ENCODE measurements at places on chromosomes 3 and 15.

DNA sequence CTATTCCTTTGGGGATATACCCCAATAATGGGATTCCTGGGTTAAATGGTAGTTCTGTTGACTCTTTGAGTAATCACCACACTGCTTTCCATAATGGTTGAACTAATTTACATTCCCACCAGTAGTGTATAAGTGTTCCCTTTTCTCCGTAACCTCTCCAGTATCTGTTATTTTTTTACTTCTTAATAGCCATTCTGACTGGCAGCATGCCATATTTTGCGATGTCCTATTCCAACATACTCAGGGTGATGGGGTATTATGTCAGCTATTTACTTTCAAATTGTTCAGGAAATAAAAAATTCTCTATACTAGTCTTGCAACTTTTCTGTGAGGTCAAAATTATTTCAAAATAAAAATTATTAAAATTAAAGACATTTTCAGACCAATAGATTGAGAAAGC is 9.1 kb upstream of the PARP14 start:
- DNase-seq, result no peak

DNA sequence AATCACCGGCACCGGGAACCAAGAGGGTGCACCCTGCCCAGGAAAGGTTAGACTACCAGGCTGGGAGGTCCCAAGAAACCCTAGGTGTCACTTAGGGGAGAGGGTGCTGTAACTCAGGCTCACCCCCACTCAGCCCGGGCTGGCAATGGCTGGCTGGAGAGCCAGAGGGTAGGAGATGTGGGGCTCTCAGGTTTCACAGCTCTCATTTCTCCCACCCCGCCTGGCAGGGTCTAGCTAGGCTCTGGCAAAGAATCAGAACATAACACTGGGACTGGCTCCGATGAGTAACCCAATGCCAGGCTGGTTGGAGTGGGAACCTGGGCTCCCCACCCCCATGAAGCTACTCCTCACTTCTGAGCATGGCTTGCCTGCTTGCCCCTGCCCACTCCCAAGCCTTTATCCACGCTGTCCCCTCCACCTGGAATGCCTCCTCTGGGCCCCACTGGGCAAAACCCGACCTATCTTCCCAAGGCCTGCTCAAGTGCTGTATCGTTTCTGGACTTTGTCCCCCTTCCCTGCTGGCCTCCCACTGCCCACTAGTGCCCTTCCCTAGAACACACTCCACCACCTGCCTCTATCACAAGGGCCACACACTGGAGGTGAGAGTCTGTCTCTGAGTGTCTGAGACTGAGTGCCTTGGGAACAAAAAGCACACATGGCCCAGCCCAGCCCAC is 2.0 kb downstream of the CIB2 start:
- DNase-seq, result no peak

DNA sequence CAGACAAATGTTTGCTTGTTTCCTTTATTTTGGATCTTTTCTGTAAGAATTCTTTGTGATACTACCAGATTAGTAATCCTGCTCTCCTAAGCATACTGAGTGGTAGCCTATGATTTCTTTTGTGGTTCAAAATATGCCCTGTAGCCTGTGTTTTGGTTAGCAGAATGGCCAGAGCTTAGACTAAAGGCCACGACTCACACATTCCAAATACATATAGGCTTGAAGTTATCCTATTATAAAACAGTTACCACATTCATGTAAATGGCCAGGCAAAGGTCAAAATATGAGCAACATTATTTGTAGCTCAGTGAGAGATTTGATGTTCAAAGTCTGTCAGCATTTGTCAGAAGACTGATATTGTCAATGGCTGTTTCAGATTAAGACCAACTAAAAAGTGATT is 84.5 kb downstream of the MITF start:
- DNase-seq, result no peak

DNA sequence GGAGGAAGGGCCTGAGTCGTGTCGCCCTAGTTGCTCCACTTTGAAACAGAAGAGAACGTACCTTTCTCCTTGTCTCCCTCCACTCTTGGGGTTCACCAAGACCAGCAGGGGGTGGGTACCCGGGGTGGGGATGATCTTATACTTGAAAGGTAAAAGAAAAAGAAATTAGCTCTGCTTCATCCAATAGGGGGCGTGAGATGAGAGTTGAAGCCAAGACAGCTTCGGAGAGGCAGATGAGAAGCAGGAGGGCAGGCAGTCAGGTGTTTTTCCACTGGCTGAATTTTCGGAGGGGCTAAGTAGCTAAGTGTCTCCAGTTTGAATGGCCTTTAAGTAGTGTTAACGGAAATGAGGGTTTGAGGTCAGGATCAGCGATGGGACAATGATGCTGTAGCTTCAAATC is 100.4 kb downstream of the DGKG start:
- no peak for DNase-seq

- no peak for DNase-seq
These were observed 83.4 kb downstream of the CHSY1 start for GRCh38 chr15:101168463-101168824.

GRCh38 chr3:9930804-9931418 is 2.7 kb upstream of the CRELD1 start:
- DNase-seq, result no peak

DNA sequence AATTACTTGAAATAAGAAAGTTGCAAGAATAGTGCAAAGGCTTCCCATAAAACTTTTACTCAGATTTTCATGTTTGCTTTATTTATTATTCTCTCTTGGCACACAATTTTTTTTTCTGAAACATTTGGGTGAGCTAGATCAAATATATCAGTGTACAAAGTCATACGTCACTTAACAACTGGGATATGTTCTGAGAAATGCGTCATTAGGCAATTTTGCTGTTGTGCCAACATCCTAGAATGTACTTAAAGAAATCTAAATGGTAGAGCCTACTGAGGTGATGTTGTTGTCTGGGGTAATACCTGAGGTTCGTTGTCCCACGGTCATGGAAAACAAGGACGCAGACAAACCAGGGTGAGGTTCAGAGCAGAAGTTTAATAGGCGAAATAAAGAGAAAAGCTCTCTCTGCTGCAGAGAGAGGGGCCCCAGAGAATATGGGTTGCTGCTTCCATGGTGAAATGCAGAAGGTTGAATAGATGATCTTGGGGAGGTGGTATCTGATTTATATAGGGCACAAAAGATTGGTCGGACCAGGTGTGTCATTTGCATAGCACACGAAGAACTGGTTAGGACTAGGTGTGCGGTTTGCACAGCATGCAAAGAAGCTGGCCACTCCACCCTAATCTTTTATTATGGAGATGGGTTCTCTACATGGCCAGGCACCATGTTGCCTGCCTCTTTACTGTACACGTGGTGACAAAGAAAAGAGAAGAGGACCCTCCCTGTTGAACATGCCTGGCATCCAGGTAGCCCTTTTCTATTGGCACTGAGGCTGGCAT is 8.8 kb upstream of the GRAMD1C start:
- DNase-seq, result no peak

DNA sequence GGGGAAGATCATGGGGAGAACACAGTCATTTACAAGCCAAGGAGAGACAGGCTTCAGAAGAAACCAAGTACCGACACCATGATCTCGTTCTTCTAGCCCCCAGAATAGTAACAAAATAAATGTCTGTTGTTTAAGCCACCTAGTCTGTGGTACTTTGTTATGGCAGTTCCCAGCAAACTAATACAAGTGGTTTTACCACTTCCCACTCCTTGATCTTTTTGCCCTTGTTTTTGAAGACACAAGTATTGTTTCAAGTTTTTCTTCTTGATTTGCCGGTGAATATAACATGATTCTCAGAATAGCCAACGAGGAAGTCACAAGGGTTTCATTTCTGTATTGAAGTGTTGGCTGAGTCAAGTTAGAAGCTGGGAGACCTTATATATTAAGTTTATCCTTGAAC is 220.3 kb downstream of the SOX2 start:
- no peak for DNase-seq

DNA sequence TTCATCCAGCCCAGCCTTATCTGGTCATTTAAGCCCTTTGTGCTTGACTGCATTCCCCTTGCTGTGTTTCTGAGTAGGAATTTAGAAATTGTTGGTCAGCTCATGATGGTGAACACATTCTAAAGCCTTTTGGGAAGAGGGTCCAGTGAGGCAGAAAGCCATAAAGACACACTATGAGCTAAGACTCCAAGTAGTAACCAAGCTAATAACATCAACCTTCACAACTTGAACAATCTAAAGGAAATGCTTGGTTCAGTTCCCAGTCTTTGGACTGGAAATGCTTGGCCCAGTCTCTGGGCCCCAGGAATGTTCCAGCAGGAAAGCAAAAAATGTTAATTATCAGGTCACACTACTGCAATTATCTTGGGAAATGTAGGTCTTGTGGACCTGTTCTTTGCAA is 7.7 kb downstream of the PLSCR1 start:
- DNase-seq, result no peak

DNA sequence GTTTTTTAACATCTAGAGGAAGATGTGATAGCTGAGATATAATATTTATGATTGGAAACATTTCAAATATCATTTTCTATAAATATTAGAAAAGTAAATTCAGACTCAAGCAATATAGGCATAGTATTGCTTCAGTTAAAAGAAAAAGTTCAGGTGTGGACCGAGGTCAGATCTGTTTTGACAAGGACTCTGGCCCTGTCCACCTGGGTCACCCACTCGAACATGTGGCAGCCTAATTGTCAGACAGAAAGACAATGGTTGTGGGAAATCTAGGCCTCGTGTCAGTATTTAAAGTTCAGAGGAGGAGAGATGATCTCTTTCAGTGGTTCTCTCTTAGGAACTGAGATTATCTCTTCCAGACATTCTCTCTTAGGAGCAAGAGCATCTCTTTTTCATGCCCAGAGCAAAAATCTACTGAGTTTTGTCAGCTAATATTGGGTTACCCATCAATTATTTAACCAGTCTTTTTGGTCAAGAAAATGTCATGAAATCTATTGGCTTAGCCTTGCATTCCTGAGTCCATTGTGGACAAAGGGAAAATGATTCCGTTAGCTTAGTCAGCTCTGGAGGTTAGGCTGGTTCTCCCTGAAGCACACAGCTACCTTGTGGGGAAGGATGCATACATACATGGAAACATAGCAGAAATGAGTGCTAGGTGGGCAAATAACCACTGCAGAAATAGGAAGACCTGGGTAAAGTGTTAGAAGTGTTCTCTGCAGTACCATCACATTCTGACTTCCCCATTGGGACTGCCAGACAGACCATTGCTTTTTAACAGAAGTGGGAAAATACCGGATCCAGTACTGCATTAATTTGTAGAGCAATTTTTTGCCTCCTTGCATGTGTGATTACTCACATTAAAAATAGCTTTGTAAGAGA is 343.3 kb downstream of the GRM7 start:
- DNase-seq, result no peak

DNA sequence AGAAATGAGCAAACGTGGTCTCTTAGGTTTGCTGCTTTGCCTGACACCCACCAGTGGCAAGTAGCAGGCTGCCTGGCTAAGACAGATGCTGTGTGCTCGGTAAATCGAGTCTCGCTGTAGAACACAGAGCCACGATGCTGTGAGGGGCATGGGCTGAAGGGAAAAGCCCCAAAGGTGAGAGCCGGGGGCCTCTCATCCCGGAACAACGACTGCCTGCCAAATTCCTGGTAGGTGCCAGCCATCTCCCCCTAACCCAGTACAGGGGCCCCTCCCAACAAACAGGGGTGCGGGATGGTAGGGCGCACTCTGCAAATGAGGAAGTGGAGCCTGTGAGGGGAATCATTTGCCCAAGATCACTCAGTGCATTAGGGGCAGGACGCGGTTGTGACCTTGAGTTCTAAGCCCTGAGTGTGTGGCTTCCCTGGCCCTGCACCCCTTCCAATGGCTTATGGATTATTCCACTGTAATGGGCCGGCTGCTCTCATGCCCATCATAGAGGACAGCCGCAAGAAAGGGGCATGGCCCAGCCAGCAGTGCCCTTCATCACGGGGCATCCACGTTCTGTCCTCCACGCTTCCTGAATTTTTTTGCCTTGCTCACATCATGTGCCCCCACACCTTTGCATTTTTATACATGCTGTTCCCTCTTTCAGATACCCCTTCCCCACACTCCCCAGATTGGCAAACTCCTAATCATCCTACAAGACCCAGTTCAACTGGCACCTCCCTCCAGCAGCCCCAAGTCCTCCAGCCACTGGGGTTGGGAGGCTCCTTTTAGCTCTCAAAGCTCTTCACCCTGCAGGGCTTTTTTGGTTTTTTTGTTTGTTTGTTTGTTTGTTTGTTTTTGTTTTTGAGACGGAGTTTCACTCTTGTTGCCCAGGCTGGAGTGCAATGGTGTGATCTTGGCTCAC is 125.4 kb downstream of the NUP210 start:
- DNase-seq, result no peak

- no peak for DNase-seq
These were observed 391.5 kb downstream of the ERC2 start for GRCh38 chr3:56076746-56077145.

DNA sequence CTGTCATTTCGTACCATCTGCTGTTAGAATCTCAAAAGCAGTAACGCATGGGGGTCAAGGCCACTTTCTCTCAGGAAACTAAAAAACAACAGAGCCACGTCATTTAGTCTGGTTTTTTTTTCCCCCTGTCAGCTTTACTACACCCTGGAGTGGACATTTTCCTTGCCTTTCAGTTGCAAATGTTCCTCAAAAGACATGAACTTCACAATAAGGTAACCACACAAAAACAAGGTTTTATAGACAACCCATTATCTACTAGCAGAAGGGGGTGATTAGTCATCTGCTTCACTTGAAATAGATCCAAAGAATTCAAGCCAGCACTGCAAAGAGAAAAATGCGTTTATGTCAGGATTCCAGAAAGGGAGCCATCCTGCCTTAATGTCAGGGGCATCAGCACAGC is 171.8 kb upstream of the CDIN1 start:
- no peak for DNase-seq

GRCh38 chr3:55490276-55490913 is 3.3 kb upstream of the WNT5A start:
- no peak for DNase-seq

DNA sequence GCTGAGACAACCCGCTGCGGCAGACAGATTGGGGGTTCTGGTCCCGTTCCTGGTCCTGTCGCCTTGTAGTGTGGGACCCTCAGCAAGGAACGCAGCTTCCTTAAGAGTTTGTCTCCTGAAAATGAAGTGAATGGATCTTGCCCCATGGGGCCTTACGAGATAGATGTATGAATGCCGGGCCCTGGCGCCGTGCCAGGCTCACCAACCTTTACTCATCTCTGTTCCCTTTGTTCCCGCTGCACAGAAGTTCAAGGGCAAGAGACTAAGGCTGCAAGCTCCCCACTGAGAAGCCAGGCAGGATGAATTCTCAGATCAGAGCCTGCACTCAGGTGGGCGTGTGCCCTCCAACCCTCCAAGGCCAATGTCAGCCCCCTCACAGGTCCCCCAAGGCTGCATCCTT is 162.7 kb upstream of the IQSEC1 start:
- no peak for DNase-seq

DNA sequence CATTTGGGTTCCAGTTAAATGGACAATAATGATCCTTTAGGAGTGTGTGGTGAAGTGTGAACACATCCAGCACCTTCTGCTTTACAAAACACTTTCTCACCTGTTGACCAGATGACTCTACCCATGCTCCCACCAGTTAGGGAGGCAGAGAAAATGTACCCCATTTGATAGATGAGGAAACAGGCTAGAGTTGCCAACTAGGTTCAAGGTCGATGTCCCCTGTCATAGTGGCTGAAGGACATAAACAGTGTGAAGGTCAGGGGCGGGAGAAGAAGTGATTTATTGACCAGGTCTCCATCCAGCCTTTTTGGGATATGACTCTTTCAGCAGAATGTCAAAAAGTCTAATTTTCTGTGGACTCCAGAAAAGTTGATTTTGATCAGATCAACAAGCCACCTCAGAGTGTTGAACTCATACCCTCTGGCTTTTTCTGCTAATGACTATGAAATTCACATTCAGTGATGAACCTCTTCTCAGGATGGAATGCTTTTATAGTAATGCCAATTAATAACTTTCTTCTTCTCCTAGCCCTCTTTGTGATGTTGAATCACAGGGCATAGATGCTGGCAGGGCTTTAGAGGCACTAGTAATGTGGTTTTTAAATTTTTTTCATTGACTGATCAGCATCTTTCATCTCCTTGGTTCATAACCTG is 57.5 kb downstream of the CPN2 start:
- no peak for DNase-seq
